ENCODE measurements at places on chromosomes 6 and 20.

GRCh38 chr6:20511852-20512251 lies 22.4 kb upstream of the CDKAL1 start:
- no peak for DNase-seq

DNA sequence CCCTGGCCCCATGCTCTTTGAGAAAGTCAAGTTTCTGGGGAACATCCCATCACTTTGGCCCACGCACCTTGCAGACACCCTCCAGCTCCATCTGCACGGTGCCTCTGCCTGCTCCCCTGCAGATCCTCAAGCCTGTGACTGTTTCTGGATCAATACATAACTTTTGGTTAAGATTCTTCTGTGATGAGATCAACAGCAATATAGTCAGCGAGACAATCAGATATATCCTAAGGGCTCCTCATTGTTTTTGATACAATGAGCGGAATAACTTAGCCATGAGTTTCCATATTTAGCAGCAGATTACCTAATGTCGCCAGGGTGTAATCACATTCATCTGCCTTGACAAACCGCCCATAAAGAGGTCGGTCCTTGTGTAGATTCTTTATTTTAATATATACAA lies 109.3 kb upstream of the MTHFD1L start:
- no peak for DNase-seq

DNA sequence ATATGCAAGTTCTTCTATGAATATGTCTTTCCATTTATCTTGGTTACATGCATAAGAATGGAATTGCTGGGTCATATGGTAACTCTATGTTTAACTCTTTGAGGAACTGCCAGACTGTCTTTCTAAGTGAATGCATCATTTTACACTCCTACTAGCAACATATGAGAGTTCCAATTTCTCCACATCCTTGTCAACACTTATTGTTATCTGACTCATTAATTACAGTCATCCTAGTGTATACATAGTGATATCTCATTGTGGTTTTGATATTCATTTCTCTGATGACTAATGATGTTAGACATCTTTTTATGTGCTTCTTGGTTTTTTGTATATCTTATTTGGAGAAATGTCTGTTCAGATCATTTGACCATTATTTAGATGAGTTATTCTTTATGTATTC lies 96.7 kb upstream of the LAMP5 start:
- DNase-seq, result no peak

DNA sequence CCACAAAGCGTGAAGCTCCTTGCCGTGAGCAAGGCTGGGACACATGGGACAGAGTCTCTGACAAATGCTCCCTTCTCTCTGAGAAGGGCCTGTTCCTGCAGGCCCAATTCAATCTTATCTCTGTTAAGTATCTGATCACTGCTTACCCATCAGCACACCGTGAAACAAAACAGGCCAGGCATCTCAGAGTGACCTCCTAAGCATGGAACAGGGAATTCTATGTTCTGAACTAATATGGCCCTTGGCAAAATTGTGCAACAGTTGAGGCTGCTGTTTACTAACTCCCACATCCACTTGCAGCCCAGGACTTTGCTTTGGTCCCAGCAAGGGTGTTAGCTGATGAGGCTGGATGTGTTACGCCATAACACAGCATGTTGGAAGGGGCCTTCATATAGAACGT lies 79.2 kb downstream of the GCLC start:
- no peak for DNase-seq

GRCh38 chr20:6780433-6781190 lies 13.1 kb downstream of the BMP2 start:
- no peak for DNase-seq

DNA sequence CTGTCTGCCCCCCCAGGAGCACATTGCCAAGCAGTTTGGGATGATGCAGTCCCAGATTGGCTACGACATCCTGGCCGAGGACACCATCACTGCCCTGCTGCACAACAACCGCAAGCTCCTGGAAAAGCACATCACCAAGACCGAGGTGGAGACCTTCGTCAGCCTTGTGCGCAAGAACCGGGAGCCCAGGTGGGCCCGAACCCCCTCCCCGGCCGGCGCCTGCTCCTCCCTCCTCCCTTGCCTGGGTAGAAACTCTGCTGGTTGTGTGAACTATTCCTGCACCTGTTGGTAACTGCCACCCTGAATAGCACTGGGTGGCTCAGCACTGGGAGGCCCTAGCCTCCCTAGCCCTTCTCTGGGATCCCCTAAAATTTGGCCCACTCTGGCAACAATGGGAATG lies 43.7 kb downstream of the UQCC2 start:
- no peak for DNase-seq

DNA sequence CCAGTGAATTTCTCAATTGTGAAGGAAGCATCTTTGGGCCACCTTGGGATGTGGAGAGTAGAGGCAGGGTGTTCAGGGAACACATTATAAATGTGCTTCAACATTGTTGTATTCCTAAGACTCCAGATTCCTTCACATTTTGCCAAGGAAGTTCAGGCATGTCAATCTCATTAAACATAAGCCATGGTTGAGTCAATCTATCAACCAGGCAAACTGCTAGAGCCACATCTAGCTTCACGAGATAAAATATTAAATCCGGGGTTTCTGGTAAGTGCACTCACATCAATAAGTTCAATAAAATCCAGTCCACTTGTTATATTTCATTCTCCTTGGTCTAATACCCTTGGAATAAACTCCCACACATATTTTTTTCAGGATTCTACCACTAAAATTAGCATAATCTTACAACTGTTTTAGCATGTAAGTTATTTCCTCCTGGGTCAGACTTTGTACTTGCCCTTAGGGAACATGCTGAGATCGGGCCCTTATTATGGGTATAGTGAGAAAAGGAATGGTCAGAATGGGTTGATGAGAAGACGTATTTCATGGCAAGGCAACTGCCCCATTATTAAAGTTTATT lies 93.6 kb downstream of the ADTRP start:
- no peak for DNase-seq

DNA sequence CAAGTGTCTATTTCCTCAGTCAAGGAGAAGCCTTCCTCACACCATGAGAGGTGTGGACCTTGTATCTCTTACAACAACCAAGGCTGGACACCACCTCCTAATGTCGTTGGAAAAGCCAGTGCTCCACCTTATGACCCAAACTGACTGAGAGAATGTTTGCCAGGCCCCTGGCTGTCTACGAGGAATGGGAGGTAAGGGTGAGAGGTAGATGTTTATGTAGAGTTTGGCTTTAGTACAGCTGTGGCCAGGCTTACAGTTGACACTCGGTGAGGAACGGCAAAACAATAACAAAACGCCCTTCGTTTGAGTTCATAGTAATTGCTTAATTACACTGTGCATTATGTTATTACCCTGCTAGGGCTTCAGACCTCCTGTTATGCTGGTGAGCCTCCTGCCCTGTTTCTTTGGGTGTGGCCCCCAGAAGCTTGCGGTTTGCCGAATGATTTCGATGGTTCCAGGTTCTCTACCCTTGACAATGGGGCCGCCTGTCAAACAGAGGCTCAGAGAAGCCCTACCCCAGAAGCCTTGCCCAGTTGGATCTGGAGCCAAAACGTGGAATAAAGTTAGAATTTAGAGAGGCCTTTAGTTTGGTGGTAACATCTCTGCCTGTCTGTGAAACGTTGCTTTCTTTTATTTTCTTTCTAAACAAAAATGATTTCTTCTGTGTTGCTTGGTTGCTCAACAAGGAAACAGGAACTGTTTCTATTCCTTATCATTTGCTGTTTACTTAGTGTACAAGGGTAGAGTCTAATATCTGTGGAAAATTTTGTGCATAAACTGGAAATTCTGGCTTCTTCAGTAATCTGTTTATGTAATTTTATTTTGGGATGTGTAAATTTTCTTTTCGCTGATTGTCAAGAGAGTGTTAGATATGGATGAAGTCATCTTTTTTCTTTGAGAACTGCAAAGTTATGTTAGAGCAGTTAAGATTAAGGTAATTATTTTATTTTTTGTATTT lies 60.4 kb upstream of the FOXQ1 start:
- no peak for DNase-seq

DNA sequence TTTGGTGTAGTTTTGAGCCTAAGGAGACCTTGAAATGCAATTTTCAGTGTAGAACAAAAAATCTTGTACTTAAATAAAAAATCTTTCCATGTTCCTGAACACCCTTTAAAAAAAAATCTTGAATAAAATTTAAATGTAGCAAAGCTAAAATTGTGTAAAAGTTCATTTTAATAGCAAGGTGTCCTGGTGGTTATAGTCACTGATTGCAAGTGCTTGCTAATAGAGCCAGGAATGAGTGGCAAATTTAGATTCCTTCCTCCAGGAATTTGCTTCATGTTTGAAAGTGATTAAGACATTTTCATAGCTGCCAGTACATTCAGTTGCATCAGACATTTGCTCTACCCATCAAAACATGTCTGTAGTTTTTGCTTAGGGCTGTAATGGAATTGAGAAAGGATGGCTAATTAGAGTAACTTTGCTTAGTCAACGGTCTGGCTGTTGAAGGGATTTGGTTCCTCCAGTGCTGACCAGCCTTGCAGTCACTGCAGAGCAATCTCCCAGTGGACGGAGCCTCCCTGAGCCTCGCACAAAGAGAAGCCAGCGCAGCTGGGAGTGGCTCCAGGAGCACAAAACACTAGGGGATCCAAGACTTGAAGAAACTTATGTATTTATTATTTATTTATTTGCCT lies 36.5 kb downstream of the AKAP12 start:
- DNase-seq, result no peak

GRCh38 chr20:39211060-39211748 lies 249.1 kb downstream of the DHX35 start:
- no peak for DNase-seq

DNA sequence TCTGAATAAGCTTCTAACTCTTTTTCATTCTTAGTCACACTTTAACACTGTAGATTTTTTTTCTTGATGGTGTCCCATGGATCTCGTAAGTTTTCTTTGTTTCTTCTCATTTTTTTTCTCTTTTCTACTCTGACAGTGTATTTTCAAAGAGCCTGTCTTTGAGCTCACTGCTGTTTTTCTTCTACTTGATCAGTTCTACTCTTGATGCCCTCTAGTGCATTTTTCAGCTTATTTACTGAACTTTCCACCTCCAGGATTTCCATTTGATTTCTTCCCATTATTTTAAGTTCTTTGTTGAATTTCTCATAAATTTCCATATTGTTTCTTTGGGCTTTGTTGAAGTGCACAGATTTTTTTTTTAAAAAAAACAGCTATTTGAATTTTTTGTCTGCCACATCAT lies 2641.1 kb upstream of the DEFB115 start:
- DNase-seq, result no peak

- DNase-seq, result no peak
Measured at GRCh38 chr6:135583256-135583761, 85.8 kb upstream of the AHI1 start.

DNA sequence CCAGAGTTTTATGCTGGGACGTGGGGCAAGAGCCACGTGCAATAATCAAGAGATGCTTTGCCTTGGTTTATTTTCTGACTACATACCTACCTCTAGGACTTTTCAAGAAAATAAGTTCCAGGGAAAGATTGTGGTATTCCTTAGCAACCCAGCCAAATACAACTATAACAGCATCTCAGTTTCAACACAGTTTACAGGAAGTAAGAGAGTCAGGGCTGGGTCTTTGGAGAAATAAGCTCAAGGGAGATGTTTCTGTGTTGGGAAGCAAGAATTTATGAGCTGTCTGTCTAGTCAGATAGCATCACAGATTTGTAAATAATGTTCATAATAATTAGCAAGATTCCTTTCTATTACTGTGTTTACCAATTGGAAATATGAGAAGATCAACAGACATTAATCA lies 35.1 kb downstream of the MAP3K5 start:
- no peak for DNase-seq

- no peak for DNase-seq
Measured at GRCh38 chr20:53914091-53914780, 156.2 kb downstream of the BCAS1 start.

DNA sequence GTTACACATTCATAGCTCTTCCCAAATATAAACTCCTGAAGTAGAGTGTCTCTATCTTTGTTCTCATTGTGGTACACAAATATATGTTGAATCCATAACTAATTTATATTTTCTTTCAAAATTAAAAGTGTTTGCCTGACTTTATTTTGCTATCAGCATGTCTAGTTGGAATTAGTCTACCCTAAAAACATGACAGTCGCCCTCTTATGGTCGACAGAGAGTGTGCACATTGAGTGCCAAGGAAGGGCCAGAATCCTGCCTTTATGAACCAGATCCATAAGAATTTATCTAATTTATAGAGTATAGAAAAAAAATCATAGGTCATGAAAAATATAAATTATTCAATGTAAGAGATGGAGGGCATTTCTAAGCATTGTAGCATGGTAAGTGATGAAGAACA lies 12.3 kb upstream of the DEFB112 start:
- no peak for DNase-seq

GRCh38 chr20:17439616-17440296 lies 91.4 kb downstream of the BFSP1 start:
- no peak for DNase-seq

- DNase-seq, result no peak
Measured at GRCh38 chr6:111725446-111726112, 119.9 kb upstream of the TRAF3IP2 start.

DNA sequence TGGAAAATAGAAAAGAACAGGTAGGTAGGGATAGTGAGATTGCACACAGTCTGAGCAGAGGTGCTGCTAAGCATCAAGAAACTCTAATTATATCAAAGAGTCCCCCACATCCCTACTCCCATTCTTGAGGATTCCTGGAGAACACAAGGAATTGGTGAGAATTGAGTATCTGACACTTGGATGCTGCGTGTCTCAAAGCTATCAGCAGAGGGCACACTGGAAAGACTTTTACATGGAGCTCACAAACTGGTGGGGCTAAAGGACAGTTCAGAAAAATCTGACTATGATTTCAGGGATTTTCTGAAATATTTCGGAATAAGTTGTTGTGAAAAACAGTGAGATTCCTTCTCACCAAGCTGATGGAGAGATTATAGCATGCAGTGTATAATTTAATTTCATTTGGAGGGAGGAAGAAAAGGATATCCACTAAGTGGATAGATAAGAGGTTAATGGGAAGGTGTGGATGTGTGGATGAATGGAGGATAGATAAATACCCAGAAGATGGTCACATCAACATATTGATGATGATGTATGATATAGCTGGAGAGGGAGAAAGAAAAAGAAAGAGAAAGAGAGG lies 215.4 kb upstream of the DEFB112 start:
- DNase-seq, result no peak

GRCh38 chr6:28402197-28402596 lies 2.6 kb upstream of the ZSCAN12 start:
- no peak for DNase-seq
